ENCODE measurements at places on chromosomes 1 and 21. TPM values are rescaled to one million over a fixed set of nuclear protein-coding genes. Genes with fewer than 3 reads are reported as not detected.

GRCh38 chr1:243799908-243800307 is 50.1 kb downstream of the AKT3 start:
- H3K36me3 ChIP-seq: no peaks in the 10 kb centered on the region
- no peaks in the 10 kb centered on the region for H3K4me1 ChIP-seq

GRCh38 chr1:32716312-32717148 is 14.0 kb upstream of the SYNC start:
- peak; percentile 98 for DNase-seq
- H3K4me3 ChIP-seq: no peak overlapping the region
- H3K4me1 ChIP-seq: peaks cover 18% of the 10 kb centered on the region
- no peaks in the 10 kb centered on the region for H3K27me3 ChIP-seq
- no peaks in the 10 kb centered on the region for H3K36me3 ChIP-seq
- H3K27ac ChIP-seq: peak overlapping the region; percentile 86

GRCh38 chr1:56202186-56202585 is 377.2 kb downstream of the PLPP3 start:
- no peaks in the 10 kb centered on the region for H3K4me1 ChIP-seq
- DNase-seq: no peak
- no peak overlapping the region for H3K27ac ChIP-seq
- H3K27me3 ChIP-seq: no peaks in the 10 kb centered on the region
- H3K36me3 ChIP-seq: no peaks in the 10 kb centered on the region
- no peak overlapping the region for H3K4me3 ChIP-seq

DNA sequence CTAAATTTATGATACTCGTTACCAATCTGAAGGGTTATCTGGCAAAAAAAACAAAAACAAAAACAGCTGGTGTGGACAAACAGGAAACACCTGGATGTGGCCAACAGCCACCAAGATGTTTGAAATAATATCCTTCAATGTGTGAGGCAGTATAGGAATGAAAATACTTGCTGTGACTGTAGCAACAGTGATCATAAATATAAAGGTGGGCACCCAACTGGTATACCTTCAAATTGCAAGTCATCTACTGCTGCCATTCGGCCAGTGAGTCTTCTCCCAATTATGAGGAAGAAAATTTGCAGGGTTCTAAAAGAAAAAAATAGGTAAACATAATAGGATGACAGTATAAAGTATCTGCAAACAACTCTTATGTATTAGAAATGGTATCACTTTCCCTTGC is 916 bp downstream of the YIPF1 start:
- H3K27me3 ChIP-seq: no peaks in the 10 kb centered on the region
- no peak for DNase-seq
- H3K36me3 ChIP-seq: no peaks in the 10 kb centered on the region
- peak overlapping the region; percentile 60 for H3K4me3 ChIP-seq
- no peak overlapping the region for H3K27ac ChIP-seq

- no peak overlapping the region for H3K4me3 ChIP-seq
- DNase-seq: no peak
- H3K4me1 ChIP-seq: no peaks in the 10 kb centered on the region
- no peaks in the 10 kb centered on the region for H3K27me3 ChIP-seq
Observed at GRCh38 chr1:60560701-60561100, 487.1 kb upstream of the C1orf87 start.

SPRR5 gene
- polyA plus RNA-seq: not detected

GRCh38 chr21:42089093-42089631 is 18.0 kb downstream of the UMODL1 start:
- H3K27me3 ChIP-seq: no peaks in the 10 kb centered on the region
- no peaks in the 10 kb centered on the region for H3K36me3 ChIP-seq
- DNase-seq: no peak
- H3K4me3 ChIP-seq: no peak overlapping the region
- peaks cover 3% of the 10 kb centered on the region for H3K4me1 ChIP-seq
- no peak overlapping the region for H3K27ac ChIP-seq

CLIC6 gene
- 7.2 TPM for polyA plus RNA-seq

- H3K4me3 ChIP-seq: no peak overlapping the region
- H3K4me1 ChIP-seq: peaks cover 28% of the 10 kb centered on the region
- no peak overlapping the region for H3K27ac ChIP-seq
- no peak for DNase-seq
Observed at GRCh38 chr1:155313261-155313660, 4.6 kb downstream of the FDPS start.

CCDC18 gene
- 6.8 TPM for polyA plus RNA-seq

GRCh38 chr1:80769208-80769750 is 1031.5 kb upstream of the ADGRL2 start:
- H3K4me3 ChIP-seq: no peak overlapping the region
- H3K27ac ChIP-seq: no peak overlapping the region
- no peaks in the 10 kb centered on the region for H3K36me3 ChIP-seq
- no peaks in the 10 kb centered on the region for H3K27me3 ChIP-seq

DNA sequence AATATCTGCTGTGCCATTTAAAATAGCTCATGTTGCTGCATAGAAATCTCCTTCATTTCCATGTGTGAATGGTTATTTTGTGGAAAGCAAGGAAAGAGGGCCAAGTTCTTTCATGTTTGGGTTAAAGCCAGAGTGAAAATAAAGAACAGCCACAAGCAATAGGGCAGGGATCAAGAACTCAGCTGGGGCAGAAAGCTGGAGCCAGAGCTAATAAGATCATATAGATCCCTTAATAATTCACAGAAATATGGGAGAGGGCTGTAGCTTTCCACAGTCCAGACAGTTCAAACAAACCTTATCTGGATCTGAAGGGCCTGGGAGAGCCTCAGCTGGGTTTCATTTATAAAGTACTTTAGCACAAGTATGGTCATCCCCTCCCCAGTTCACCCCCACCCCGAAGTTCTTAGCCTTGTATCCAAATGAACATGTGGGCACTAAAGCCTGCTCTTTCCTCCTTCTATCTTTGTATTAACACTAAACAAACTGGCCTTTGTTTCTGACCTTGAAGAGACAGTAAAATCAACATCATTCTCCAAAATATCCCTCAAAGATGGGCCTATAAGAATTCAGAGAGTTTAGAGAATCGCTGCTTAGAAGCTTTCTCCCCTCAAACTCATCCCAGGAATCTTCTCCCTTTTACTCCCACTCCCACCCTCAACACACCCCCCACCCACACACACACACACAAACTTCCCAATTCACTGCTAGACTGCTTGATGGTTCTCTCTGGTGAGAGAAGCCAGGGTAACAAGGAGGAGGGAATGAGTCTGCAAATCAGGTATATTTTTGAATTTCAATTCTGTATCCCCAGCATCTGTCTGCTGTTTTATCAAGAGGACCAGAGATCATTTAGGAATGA is 41.7 kb downstream of the UTP25 start:
- peak overlapping the region; percentile 20 for H3K27ac ChIP-seq
- H3K27me3 ChIP-seq: no peaks in the 10 kb centered on the region
- DNase-seq: no peak
- H3K36me3 ChIP-seq: no peaks in the 10 kb centered on the region
- no peak overlapping the region for H3K4me3 ChIP-seq

DNA sequence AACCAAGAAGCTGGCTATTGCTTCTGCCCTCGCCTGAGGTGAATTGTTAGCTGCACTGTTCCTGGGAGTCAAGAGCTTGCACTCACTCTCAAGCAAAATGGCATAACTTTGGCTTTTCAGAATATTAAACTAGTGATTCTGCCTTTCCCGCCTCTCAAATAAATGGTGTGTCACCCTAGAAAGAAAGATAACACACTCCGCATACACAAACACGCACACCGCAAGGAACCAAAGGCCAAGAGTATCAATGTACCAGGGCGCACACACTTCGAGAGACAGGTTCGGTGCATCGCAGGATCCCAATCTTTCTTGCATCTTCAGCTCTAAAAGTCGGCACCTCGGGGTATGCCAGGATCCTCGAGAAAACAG is 470 bp upstream of the RTCA start:
- no peaks in the 10 kb centered on the region for H3K36me3 ChIP-seq
- peak overlapping the region; percentile 95 for H3K27ac ChIP-seq
- peak overlapping the region; percentile 73 for H3K4me3 ChIP-seq

REN gene
- polyA plus RNA-seq: 18.4 TPM

DNA sequence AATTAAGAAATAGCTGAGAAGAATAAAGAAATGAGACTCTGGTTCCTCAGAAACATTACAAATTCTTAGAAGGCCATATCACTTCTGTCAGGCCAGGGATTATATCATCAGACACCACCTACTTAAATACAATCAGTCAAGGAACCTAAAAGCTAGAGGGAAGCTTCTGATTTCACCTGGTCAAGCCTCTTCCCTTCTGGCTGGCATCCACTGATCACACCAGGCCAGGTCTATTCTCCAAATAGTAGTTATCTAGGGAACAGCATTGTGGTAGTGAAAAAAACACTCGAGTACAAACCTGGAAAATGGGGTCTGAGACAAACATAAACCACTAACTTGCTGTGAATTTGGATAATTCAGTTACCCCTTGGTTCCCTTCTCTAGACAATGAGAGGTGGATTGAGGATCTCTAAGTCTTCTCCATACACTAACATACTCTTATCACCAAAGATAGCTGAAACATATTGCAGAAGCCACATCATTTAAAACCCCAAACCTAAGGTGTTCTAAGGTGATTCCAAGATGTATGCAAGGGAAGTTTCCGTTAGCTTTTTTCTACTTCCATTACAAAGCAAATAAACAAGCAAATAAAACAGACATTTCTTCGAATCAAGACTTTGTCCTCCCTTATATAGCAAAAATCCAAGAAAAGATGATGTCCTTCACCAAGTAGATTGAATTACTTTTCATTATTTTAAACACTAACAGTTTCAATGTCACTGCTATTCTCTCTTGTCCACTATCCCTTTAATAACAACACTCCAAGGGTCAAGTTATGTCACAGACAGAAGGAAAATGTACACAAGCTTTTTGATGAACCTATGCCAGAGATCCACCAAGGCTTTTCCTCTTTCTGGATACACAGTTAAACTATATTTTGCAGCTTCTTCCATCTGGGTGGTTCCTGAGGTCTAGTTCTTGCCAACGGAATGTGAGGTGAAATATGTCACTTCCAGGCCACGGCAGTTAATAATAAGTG is 212.9 kb downstream of the KCNH1 start:
- no peaks in the 10 kb centered on the region for H3K4me1 ChIP-seq
- no peaks in the 10 kb centered on the region for H3K27me3 ChIP-seq
- DNase-seq: no peak
- no peaks in the 10 kb centered on the region for H3K36me3 ChIP-seq
- H3K4me3 ChIP-seq: no peak overlapping the region

- H3K27me3 ChIP-seq: no peaks in the 10 kb centered on the region
- DNase-seq: no peak
- no peaks in the 10 kb centered on the region for H3K36me3 ChIP-seq
- H3K27ac ChIP-seq: no peak overlapping the region
- H3K4me1 ChIP-seq: peaks cover 6% of the 10 kb centered on the region
- H3K4me3 ChIP-seq: no peak overlapping the region
Observed at GRCh38 chr1:9844756-9845155, 21.0 kb upstream of the CLSTN1 start.

ARMH1 gene
- 6.1 TPM for polyA plus RNA-seq

GRCh38 chr1:240831191-240831631 is 219.3 kb upstream of the GREM2 start:
- H3K4me1 ChIP-seq: no peaks in the 10 kb centered on the region
- no peaks in the 10 kb centered on the region for H3K36me3 ChIP-seq

GRCh38 chr1:243415663-243416408 is 160.0 kb downstream of the SDCCAG8 start:
- H3K36me3 ChIP-seq: no peaks in the 10 kb centered on the region
- no peak overlapping the region for H3K27ac ChIP-seq
- no peak for DNase-seq
- no peaks in the 10 kb centered on the region for H3K27me3 ChIP-seq
- H3K4me1 ChIP-seq: no peaks in the 10 kb centered on the region

SMG7 gene
- polyA plus RNA-seq: 28.1 TPM

MAP10 gene
- polyA plus RNA-seq: 2.1 TPM

DNA sequence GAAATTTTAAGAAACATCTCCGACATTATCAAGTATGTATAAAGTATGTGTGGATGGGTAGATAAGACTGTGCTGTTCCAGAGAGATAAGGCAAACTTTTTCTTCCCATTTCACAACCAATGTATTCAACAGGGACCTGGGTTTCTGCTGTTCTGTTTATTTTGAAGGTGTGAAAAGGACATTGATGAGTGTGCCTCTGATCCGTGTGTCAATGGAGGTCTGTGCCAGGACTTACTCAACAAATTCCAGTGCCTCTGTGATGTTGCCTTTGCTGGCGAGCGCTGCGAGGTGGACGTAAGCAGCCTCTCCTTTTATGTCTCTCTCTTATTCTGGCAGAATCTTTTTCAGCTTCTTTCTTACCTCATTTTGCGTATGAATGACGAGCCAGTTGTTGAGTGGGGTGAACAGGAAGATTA is 174.0 kb downstream of the CRB1 start:
- no peak overlapping the region for H3K27ac ChIP-seq
- H3K4me1 ChIP-seq: no peaks in the 10 kb centered on the region
- H3K27me3 ChIP-seq: no peaks in the 10 kb centered on the region
